ENCODE measurements at places on chromosomes 3 and 15.

DNA sequence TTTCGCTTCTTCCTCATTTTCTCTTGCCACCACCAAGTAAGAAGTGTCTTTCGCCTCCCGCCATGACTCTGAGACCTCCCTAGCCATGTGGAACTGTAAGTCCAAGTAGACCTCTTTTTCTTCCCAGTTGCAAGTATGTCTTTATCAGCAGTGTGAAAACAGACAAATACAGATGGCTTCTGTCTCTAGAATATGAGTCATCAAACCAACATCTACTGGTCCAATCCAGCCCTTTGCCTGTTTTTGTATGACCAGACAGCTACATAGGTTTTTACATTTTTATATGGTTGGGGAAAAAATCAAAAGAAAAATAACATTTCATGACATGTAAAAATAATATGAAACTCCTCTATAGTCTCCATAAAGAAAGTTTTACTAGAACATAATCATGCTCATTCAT lies 118.7 kb upstream of the PTPRG start:
- DNase-seq, result no peak

GRCh38 chr15:77772641-77773402 lies 140.1 kb upstream of the LINGO1 start:
- no peak for DNase-seq

GRCh38 chr3:64190517-64191515 lies 34.5 kb downstream of the PRICKLE2 start:
- peak; percentile 86 for DNase-seq

DNA sequence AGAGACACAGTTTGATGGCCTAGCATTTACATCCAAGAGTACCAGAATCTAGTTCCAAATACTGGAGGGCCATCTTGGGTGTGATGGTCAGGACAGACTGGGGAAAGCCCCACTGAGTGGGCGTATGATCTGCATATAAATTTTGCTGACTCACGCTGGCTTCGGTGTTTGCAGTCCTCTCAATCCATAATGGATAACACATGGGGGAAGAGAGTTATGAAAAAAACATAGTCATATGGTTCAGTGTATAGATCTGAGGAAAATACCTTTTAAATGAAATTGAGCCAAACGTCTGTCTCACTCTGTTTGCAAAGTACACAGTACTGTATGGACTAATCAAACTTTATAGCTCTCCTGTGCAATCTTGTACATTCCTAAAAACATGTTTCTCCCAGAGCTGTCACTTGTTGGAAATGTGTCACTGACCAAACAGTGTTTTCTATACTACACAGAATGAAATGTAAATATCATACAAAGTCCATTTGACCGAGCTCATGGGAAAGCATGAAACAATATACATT lies 125.3 kb upstream of the THBS1 start:
- DNase-seq, result peak; percentile 5

GRCh38 chr3:9976721-9977709 lies 9.6 kb downstream of the EMC3 start:
- DNase-seq, result peak; percentile 91

- no peak for DNase-seq
Measured at GRCh38 chr3:57004229-57004628, 56.2 kb upstream of the SPATA12 start.

- no peak for DNase-seq
Measured at GRCh38 chr3:73490453-73491286, 134.1 kb downstream of the PDZRN3 start.

GRCh38 chr3:107986505-107986904 lies 104.3 kb downstream of the CD47 start:
- no peak for DNase-seq

DNA sequence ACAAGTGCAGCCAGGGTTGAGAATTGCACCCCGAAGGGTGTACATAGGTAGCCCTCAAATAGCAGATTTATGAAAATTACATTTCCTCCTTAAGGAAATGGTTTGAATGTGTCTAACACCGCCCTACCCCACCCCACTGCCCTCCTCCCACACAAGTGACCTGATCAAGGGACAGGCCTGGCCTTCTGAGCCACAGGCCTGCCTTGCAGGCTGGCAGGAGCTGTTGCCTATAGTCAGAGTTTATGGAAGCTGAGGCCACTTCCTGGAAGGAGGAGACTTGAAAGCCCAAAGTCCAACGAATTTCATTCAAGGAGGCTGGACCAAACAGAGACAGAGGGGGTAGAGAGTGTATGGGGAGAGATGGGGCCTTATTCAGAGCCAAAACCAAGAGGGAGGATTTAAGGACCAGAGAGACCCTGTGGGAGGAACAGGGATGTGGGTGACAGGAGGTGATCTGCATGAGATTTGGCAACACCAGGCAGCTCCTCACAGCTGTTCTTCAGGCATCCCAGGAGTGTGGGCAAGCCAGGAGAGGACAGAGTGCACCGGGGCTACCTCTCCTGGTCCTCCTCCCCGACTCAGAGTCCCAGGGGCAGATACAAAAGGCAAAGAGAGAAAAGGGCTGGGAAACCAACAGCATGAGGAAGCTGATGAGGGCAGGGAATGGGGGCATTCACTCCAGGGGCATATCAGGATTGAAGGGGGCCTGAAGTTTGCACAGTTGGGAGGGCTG lies 100.4 kb upstream of the HES1 start:
- no peak for DNase-seq

- DNase-seq, result no peak
Measured at GRCh38 chr3:40588406-40588805, 63.6 kb downstream of the ZNF621 start.

- no peak for DNase-seq
Measured at GRCh38 chr15:59059076-59059597, 45.8 kb upstream of the CCNB2 start.

- DNase-seq, result no peak
Measured at GRCh38 chr15:58409861-58410260, 21.9 kb upstream of the LIPC start.

DNA sequence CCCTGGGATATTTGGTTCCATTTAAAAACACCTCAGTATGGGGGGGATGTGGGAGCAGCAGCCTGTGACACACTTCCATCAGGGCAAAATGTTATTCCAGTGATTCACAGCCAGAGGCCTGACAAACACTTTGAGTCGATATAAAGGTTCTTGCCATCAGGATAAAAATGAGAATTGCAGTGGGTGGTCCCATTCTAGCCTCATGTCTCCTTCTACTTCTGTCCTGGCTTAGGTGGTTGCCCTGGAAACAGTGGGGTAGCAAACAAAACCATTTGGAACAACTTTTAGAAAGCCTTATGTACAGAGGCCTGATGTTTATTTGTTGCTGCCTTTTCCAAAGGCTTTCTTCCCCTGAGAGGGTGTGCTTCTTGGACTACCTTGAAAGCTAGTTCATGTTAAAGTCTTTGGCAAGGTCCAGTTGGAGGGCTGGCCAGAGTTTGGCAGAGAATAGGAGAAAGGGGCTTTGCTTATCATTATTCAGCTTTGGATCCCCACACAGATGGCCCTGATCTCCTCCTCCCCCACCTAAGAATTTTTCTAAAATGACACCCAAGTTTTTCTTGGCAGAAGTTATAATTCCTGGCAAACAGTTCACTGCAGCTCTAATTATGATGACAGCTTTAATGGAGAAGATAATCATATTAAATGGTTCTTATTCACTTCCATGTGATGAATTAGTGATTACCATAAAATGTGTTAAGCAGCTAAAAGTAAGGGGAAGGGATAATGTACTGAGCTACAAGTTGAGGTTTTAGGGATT lies 84.2 kb upstream of the ZNF280D start:
- DNase-seq, result no peak

DNA sequence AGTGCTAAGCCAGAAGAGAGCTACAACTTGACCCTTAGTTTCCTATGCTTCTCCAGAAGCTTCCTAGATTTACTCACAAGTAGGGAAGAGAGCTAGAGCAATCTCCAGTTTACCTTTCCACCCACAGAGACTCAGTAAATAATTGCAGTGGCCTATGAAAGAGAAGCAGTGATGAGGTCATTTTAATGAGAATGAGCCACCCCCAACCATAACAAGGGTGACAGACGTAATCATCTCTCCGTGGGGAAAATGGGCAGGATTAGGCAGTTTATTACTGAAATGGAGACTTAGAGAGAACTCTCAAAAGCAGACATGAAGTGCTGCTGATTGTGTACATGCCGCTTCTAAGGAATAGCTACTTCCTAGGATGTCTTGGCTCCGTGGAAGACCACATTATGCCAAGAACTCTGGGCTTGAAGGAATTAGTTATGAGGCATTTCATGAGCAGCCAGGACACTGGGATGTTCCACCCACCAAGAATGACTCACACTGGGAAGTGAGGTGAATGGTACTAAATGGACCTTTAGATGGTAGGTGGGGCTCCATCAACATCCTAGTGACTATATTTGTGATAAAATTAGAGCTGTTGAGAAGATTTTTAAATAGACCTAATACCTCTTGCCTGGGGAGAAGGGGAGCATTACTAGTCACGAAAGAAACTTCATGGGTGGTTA lies 160.9 kb downstream of the EDEM1 start:
- DNase-seq, result no peak

DNA sequence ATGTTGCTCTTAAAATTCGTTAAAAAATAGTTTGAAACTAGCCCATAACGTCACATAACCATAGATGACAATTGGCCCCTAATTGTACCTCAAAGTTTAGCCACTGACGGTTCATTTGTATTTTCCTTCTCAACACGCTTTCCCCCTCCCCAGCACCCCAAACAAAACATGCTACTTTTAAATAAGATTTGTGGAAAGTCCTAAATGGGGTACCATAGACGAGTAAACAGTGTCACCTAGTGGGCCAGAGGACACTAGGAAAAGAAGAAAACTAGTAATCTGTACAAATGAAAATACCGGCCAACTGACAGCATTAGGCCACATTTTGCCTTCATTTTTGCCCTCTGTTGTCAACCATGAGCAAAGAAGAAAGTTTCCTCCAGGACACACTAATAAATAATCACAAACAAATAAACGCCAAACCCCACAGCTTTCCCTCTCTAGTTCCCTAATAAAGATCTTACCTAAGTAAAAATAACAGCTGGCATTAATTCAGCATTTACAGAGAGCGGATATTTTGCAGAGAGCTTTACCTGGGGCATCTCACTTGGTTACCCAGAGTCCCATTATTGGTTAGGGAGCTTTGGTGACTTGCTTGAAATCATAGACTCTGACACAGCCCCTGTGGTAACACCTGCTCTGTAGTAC lies 175.1 kb upstream of the ATP11B start:
- no peak for DNase-seq

GRCh38 chr3:125512135-125512920 lies 7.7 kb downstream of the SNX4 start:
- DNase-seq, result no peak

- DNase-seq, result peak; percentile 59
Measured at GRCh38 chr3:180408654-180409053, 193.3 kb upstream of the TTC14 start.

GRCh38 chr3:132164469-132165092 lies 129.8 kb upstream of the CPNE4 start:
- DNase-seq, result peak; percentile 60

DNA sequence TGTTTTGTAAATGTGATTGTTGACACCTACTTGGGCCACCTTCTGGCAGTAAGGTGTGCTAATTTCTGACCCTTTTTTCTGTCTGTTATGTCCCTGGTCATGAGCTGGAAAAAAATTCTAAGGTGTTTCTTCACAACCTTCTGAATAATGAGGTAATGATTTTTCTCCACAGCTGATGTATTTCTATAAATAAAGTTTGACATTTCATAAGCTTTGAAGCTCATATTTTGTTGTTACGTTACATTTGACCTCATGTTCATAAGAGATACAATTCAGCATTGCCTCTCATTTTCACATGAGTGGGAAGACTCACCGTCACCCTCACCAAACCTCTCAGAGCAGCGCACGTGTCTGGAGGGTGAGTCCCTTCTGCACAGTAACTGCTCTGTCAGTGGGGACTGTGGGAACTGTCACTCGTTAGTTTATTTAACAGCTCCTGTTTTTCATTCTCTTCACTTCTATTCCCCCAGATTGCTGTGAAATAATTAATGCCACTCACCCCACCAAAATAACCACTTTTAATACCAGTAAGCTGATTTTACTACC lies 140.9 kb downstream of the PLCL2 start:
- no peak for DNase-seq

DNA sequence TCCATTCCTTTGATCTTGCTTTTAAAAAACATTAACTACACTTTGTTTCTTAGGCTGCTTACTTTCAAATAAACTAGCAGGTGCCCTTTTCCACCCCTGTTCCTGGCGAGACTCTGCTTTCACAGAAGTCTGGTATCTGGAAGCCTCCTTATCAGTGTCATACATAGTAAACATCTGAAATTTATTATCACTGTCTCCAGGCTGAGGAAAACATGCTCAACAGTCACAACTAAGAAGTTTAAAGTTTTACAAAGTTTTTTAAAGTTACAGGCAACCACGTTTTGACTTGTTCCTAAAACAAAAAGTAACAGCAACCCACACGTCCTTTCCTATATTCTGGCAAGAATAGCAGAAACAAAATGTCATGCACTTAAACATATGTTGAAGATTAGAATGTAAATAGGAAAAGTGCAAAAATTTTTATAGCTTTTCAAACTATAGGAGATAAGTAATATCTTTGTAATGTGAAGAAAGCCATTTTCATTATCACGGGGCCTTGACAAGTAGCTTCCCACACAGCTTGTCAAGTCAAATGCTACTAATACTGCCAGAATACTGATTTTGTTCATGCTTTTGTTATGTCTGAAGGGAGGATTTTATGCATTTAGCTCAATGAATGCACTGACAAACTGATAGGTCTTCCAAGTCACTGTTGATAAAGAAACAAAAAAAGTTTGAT lies 275.2 kb upstream of the KCNMB2 start:
- DNase-seq, result no peak

DNA sequence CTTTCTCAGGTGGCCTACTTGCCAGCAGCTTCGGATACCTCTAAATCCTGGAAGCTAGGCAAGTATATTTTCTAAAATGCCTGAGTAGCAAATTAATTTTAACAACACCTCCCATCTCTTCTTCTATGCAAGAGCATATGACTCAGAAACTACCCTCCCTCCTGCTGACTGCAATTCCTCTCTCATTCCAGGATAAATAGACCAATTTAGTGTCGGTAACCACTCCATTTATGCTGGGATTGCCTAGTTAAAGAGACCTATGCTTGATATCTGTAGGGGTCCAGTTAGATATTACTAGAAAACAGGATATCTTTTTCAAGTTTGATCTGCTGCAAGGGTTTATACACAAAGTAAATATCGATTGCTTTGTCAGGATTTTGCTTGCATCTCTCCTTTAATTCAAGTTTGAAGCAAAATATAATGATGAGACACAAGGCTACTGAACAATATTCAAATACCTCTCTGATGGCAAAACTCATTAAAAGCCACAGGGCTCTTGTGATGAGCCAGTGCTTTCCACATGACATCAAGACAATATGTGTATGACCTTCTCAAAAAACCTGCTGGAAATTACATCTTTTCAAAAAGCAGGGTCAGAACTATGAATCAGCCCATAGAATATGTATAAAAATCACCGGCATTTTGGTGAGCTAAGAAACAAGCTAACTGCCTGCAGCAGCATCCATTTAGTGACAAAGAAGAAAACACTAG lies 491.6 kb upstream of the NECTIN3 start:
- no peak for DNase-seq

DNA sequence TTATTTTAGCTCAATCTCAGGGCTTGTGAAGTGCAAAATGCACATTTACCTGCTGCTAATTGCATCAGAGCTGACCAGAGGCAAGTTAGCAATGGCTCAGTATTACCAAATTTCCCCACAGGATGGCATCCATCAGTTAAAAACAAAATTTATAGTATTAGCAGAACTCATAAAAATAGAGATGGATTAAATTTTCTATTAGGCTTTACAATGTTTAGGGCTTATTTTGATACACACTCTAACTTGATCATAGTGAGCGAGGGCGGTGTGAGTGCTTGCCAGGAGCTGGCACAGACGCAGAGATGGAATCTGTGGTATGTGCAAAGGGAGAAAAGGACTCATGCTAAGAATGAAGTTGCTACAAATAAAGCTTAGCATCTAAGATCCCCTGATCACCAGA lies 241.0 kb downstream of the NSUN3 start:
- DNase-seq, result no peak

All from epithelial cell of prostate (primary cell).